ENCODE measurements at places on chromosomes 3 and 15. TPM values are rescaled to one million over a fixed set of nuclear protein-coding genes. Genes with fewer than 3 reads are reported as not detected.

The FSIP1 gene
- polyA plus RNA-seq: 0.51 TPM

The SH3GL3 gene
- 0.59 TPM for polyA plus RNA-seq

The HYKK gene
- polyA plus RNA-seq: 3.1 TPM

The GATM gene
- polyA plus RNA-seq: 10.9 TPM

The ZNF620 gene
- polyA plus RNA-seq: 2.6 TPM

The C3orf22 gene
- not detected for polyA plus RNA-seq

The OXSR1 gene
- 19.1 TPM for polyA plus RNA-seq

The NDN gene
- polyA plus RNA-seq: 49.1 TPM

The GRK7 gene
- 0.07 TPM for polyA plus RNA-seq

The MB21D2 gene
- polyA plus RNA-seq: 6.5 TPM

The ATP8B4 gene
- 2.4 TPM for polyA plus RNA-seq

The FBXL2 gene
- polyA plus RNA-seq: 6.8 TPM

The HHATL gene
- polyA plus RNA-seq: 0.94 TPM

The ZIC1 gene
- polyA plus RNA-seq: not detected

The TERC gene
- polyA plus RNA-seq: not detected

The ACKR2 gene
- polyA plus RNA-seq: 2.0 TPM
